ENCODE measurements at places on chromosomes 7 and 10.

DNA sequence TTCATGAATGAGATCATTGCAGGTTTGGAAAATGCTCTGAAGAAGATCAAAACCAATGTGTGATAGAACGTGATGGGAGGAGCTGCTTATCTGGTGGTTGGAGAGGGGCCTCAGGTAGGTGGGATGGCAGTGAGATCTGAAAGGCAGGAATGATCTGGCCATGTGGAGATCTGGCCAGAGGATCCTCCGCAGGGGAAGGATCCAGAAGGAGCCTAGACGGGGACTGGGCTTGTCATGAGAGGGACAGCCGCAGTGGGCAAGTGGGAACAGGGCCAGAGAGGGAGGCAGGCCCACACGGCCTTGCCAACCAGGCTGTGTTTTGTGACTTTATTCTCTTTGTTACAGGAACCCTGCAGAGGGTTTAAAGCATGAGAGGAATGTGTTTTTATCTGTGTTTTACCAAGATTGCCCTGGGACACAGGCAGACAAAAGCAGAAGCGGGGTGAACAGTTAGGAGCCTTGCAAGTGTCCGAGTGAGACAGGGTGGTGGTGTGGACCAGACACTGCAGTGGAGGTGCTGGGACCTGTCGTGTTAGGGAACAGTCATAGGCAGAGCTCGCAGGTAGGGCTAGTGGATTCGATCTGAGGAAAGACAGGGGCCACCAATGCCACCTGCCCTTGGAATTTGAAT is 66.6 kb downstream of the TLL2 start:
- DNase-seq = no peak

DNA sequence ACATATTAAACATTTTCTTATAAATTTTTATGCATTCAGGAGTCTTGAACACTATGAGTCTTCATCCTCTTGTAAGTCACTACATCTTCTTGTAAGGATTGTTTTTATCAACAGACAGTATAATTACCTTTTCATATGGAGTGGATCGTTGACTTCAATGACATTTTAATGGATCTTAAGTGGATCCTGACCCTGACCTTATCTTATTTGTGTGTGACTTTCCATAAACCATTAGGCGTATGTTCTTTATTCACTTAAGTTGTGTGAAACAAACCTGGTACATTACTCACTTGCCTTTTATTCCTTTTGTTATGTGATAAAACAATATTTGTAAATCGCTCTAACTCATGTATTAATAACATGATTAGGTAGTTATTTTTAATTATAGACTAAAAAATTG is 18.5 kb upstream of the SEMA3C start:
- no peak for DNase-seq

DNA sequence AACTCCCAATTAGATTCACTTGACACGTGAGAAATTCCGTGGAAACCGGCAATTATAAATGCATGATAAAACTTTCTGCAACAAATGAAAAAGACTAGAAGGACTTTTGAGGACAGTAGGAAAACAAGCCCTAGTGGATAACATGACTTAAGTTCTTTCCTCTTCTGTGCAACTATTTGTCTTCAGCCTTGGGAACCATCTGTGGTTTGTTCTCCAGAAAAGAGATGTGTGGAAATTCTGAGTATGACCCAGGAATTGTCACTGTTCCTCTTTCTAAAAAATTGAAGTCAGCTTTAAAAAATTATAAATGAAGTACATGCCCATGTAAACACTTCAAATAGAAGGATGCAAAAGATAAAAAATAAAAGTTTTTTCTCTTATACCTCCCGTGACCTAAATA is 128.6 kb upstream of the SVIL start:
- DNase-seq = no peak

- no peak for DNase-seq
Measured at GRCh38 chr7:74012842-74013249, 15.1 kb upstream of the ELN start.

- DNase-seq = no peak
Measured at GRCh38 chr7:2149672-2150444, 82.9 kb downstream of the MAD1L1 start.

- DNase-seq = no peak
Measured at GRCh38 chr7:47635091-47636080, 53.5 kb upstream of the TNS3 start.

DNA sequence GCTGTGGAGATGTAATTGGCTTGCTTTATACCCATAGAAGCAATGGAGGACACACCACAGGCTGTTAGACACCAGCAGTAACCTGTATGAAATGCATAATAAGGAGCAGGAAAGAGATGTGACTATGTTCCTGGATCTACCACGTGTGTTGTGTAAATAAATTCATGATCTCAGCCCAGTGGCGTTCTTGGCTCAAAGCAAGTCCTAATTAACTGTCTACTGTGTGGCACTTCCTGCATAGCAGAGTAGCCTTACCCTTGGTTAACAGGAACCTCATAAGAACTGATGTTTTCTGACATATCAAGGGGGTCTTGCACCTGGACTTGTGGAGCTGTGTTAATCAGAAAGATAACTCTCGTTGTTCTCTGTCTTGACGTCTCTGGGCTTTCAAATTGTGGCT is 25.7 kb upstream of the FAM180A start:
- DNase-seq = no peak

- DNase-seq = peak; percentile 67
Measured at GRCh38 chr7:139777133-139777891, 486 bp downstream of the HIPK2 start.

GRCh38 chr7:138865843-138866242 is 67.8 kb upstream of the ATP6V0A4 start:
- no peak for DNase-seq

GRCh38 chr7:70636169-70636568 is 495.8 kb upstream of the GALNT17 start:
- no peak for DNase-seq

DNA sequence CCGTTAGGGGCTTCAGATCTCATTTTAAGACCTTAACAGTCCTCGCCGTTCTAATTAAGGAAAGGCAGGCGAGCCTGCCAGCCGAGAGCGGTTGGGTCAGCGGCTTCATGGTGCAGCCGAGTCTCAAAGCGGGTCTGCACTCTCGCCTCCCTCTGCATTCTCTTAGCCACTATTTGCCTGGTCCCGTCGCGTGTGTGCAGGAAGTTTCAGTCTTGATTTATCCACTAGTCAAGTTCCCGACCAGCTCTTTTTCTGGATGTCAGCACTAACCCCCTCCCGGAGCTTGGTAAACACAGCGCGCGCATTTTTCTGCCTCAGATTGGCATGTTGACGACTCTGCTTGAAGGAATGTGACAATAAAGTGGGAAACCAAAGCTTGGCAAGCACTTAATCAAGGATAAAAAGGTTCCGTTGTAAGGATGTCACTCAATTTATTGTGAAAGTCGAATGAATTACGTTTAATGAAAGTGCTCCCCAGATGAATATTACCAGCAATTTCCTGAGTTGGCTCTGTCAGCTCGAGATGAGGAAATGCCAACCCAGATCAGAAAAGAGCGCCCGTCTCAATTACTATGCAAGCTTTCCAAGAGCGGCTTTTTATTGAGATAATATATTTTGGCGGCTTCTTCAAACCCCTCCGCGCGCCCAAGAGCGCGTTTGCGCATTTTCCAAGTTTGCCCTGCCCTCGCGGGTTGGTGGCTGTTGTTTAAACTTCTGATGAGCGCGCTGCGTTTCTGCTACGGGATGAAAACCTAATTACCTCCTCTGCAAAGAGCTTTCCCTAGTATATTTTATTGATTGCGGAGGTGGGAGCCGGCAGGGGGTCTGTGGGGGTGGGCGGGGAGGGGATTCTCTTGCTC is 7.9 kb downstream of the NXPH1 start:
- no peak for DNase-seq

DNA sequence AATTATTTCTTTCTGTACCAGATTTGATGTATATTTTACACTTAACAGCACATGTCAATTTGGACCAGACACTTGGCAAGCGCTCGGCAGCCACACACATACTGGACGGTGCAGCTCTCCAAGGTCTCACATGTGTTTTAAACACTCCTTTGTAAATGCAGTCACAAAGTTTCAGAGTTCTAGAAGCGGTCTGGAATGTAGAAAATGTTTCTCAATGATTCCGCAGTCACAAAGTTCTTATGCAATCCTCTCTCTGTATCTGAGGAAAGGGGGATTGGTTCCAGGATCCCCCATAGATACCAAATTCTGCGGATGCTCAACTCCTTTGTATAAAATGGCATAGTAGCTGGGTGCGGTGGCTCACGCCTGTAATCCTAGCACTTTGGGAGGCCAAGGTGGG is 253.0 kb upstream of the GRB10 start:
- no peak for DNase-seq

- DNase-seq = no peak
Measured at GRCh38 chr10:70652761-70653657, 19.3 kb upstream of the ADAMTS14 start.

GRCh38 chr7:130479716-130480400 is 12.0 kb upstream of the MEST start:
- no peak for DNase-seq

GRCh38 chr7:69962186-69963065 is 364.2 kb downstream of the AUTS2 start:
- DNase-seq = no peak

DNA sequence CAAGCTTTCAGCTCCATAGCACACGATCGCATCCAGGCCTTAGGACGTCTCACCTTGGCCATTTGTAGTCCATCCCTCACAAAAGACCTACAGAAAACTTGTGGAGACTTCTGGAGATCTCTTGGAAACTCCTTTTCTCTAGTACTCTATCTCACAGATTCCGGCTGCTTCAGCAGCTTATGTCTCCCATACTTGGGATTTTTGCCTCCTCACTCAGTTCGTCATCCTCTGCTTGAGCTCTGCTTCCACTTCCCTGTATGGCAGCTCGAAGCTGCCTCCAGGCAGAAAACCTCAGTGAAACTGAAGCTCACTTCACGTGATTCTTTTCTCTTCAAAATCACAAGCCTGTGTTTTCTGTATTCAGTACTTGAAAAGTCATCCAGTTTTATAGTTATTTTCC is 178.7 kb upstream of the GDF10 start:
- DNase-seq = no peak

GRCh38 chr10:21732067-21732772 is 198.2 kb downstream of the MLLT10 start:
- no peak for DNase-seq

Measured in activated CD8-positive, alpha-beta memory T cell treated with anti-CD3 and anti-CD28 coated beads, Interleukin-2, amount 50 U/mL, for 48 hours (primary cell).